Lower leg skin (tissue), 4 donors: ENCODE measurements at places on chromosomes 12 and 14. TPM values are rescaled to one million over a fixed set of nuclear protein-coding genes. Genes with fewer than 3 reads are reported as not detected.
A peak's percentile ranks its signal among the peaks of the same experiment; 100 is the strongest.

DNA sequence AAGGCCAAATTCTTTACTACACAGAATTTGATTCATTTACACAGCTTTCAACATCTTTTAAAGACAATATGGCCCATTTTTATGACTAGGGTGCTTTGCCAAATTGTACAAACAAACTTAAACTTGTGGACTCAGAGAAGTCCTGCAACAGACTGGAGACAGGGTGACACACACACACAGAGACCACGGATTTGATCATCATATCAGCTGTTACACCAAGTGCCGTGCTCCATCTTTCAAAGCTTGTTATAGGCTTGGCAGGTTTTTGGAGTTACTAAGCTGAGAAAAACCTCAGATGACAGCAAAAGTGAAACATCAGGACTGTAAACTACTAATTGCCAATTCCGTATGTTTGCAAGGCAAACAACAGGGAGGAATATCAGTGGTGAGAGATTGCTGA, 811.7 kb downstream of the GALC start:
- DNase-seq, result no peak

DNA sequence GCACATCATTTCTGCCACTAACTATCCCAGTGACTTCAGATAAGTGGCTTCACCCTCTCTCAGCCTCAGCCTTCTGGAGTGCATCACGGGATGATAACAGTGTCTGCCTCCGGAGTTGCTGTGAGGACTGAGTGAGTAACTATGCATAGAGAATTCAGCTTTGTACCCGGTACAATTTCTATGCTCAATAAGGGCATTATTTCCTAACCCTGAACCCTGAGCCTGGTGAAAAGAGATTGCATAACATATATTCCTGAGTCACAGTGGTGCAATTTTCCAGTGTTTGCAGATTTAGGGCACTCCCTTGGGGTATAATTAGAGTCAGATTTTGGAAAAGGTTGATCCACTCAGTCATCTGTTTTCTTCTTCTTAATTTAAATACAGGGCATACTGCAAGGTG, 181.1 kb downstream of the PTPN11 start:
- no peak for DNase-seq

The WDHD1 gene
- 1.9 TPM for total RNA-seq

DNA sequence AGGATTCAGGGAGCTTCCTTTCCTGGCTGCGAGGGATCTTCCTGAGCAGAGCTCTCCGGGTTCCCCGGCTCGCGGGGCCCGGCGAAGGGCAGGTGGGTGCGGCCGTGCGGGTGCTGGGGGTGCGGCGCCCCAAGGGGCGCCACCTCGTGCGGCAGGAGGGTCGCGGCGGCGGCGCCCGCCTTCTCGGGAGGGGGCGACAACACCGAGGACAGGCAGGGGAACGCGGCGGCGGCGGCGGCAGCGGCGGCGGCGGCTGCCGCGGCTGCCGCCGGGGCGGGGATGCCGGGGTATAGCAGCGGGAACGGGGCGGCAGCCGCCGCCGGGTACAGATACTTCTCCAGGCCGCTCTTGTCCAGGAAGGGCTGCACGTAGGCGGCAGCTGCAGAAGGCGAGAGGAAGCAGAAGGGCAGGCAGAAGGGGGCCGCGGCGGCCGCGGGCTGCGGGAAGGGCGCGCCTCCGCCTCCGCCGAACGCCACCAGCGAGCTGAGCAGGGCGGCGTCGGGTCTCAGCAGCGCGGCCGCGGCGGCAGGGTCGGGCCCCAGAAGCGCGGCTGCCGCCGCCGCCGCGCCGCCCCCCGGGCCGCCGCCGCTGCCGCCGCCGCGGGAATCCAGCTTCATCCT, 2.7 kb downstream of the BHLHE41 start:
- no peak for DNase-seq

DNA sequence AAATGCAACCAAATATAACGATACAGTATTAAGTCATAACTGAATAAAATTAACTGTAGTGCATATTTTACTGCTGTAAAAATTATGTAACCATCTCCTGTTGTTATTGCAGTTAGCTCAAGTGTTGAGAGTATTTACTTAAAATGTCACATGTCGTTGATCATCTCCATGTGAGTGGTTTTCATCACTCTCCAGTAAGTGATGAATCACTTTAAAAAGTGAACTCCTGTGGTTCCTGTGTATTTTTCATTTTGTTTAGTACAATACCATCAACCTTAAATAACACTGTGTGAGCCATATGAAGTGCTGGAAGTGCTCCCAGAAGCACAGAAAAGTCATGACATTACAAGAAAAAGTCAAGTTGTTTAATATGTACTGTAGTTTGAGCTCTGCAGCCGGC, 104.7 kb upstream of the SLCO1B1 start:
- no peak for DNase-seq

The SHMT2 gene
- 68.2 TPM for total RNA-seq

DNA sequence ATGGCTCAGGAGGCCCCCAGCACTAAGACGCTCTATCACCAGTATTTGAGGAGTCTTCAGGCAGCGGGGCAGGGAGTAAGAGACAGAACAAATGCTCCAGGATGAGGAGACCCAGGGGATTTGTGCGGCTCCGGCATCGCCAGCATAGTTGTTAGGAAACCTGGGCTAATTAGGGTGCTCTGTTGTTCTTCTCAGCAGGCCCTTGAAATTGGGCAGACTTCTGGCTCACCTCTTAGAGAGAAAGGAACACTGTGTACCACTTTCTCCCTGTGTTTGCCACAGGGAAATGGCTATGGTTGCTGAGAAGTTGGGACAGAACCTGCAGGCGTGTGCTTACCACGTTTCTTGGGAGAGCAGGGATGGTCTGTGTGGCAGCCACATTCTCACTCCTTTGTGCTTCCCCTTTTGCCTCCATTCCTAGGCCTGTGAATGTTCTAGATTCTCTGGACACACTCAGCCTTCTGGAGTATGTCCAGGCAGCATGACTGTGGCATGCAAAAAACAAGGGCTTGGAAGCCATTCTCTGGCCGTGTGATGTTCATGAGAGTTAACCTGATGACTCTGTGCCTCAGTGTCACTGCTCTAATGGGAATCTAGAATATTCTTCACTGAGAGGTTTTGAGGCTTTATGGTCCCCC, 109.0 kb downstream of the CHST11 start:
- no peak for DNase-seq

The SLC6A13 gene
- total RNA-seq, result not detected

DNA sequence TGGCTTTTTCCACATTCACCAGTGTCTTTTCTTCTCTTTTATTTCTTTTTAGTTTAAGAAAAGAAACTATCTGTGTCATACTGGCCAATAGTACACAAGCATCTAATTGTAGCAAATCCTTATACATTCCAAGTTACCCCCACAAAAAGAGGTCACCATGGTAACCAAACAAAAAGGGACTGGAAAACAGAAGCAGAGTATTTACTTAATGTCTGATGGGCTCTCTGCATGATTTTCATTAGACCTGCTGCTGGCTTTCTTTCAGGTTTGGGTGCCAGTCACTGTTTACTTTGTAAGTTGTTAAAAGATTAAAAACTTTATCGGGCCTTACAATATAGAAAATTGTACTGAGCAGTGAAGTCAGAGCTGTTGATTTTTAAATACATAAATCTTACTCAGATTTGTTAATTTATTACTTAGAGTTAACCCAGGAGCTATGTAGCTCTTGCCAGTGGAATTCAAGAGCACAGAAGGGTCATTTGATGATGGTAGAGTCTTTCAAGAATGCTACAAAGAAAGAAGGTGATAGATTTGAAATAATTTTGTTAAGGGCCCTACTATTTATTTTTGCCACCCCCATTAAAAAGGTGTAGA, 123.9 kb downstream of the BRMS1L start:
- no peak for DNase-seq

GRCh38 chr14:78202163-78202562, 32.0 kb downstream of the NRXN3 start:
- DNase-seq, result peak; percentile 23

DNA sequence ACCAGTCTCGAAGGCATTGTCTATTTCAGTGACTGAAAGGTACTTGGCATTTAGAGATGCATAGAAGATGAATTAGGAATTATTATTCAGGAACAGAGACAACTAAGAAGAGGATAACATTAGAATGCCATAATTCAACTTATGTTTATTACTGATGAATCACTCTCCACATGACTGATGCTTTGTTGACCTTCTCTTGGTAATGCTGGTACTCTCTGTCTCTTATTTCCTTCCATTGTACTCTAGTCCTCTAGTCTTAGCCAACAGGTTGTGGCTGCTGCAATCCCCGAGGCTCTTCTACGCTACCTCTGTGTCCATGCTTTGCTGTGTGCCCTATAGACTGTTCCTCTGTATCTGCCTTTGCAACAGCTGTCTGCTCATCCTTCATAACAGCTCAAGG, 652.9 kb downstream of the NRXN3 start:
- no peak for DNase-seq

- DNase-seq, result no peak
These were observed 97.2 kb upstream of the TMEM260 start for GRCh38 chr14:56482310-56482911.

The KRT3 gene
- total RNA-seq, result not detected

- DNase-seq, result no peak
These were observed 294.4 kb downstream of the DIO2 start for GRCh38 chr14:79916892-79917291.

- no peak for DNase-seq
These were observed 43.0 kb downstream of the EEA1 start for GRCh38 chr12:92886131-92886530.

GRCh38 chr12:22577667-22578066, 33.3 kb upstream of the C2CD5 start:
- no peak for DNase-seq

The HAL gene
- 132 TPM for total RNA-seq

The JDP2 gene
- total RNA-seq, result 31.7 TPM
